Activated CD4-positive, alpha-beta T cell treated with anti-CD3 and anti-CD28 coated beads, Interleukin-2, amount 50 U/mL, for 4 hours (primary cell): ENCODE measurements at places on chromosomes 11 and 22.
A peak's percentile ranks its signal among the peaks of the same experiment; 100 is the strongest.

GRCh38 chr11:90318651-90319050 lies 95.8 kb upstream of the CHORDC1 start:
- DNase-seq, result no peak

DNA sequence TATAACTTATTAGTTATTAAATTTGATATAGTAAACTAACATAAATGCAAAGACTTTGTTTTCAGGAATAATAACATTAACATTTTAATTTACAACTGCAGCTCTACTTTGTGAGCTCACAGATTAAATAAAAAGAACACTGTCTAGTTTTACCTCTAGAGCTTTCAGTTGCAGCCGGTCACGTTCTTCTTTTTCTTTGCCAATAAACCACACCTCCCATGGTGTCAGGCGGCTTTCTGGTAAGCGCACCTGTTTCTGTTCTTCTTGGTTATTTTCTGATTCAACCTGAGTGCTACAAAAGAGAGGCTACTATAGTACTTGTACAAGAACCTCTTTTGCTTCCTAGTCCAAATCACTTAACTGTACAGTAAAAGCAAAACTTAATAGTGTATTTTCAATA lies 5.8 kb downstream of the CCDC34 start:
- no peak for DNase-seq

DNA sequence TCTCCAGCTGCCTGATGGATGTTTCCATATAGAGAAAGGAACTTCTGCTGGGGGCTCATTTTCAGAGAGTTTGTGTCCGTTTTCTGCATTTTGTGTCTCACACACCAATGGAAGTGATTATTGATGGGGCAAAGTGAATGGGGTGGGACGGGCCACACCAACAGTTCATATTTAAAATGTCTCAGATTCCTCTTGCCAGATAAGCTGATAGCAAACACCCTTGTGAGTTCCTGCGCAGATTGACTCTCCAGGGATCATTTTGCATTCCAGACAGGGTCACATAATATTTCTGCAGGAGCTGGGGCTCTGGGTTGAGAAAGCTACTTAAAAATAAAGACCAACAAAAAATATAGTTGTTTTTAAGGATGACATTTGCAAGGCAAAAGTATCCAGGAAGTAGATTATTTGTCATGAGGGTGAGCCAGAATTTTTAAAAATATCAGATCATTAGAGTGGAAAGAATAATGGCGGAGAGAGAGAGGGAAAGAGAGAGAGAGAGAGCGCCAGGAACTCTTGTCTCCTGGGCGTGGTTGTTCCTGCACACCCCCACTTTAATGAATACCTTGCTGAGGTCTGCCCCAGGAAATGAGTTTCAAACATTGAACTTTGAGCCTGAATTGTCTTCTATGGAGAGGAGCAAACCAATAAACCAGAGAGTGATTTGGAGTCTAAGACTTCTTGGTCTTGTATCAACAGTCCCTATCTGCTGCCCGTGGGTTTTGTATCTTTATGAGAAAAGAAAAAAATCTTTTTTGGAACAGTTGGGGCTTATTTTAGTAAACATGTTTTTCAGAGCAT lies 33.3 kb downstream of the MICAL2 start:
- DNase-seq, result no peak

- DNase-seq, result peak; percentile 54
These were observed 3.2 kb downstream of the MYEOV start for GRCh38 chr11:69296890-69297786.

DNA sequence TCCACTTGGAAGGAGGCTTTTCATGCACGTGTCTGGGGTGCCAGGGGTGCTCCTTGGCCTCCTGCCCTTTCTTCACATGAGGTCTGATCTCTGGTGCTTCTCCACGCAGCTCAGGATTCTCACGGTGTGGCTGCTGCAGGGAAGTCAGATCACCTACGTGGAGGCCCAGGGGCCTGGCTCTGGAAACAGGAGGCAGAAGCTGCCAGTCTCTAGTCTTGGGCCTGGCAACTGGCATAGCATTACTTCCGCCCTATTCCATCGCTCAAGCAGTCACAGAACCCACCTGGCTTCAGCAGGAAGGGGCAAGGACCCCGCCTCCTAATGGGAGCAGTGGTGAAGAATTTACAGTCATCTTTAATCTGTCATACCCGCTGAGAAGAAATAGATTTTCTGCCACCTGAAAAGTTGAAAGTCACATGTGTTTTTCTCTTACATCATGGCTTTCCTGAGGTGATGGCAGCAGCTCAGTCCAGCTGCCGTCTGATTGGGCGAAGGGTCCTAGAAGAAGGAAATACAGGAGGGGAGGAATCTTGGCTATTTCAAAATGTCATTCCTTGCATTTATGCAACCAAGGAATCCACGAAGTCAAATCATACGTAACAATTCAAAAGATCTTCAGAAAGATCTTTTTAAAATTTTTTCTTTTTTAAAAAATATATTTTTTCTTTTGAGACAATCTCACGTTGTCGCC lies 50.1 kb upstream of the DKK3 start:
- no peak for DNase-seq

DNA sequence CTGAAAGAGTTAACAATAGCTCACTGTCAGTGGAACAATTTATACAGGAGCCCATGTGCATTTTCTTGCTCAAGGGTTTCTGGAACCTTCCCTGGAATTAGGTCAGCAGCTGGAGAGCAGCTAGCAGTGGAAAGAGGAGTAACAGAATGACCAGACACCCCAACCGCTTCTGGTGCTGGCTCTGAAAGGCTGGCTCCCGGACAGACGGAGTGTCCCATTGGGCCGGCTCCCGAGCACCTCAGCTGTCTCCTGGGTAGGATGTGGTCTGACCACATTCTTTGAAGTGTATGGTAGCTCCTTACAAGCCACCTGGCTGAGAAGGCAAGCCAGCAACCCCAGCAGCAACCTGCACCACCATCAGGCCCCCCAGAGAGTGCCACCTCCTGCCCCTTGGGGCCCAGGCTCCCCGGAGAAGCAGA lies 44.7 kb downstream of the ABTB2 start:
- no peak for DNase-seq

GRCh38 chr22:35860087-35860733 lies 142.5 kb downstream of the APOL5 start:
- DNase-seq, result no peak

DNA sequence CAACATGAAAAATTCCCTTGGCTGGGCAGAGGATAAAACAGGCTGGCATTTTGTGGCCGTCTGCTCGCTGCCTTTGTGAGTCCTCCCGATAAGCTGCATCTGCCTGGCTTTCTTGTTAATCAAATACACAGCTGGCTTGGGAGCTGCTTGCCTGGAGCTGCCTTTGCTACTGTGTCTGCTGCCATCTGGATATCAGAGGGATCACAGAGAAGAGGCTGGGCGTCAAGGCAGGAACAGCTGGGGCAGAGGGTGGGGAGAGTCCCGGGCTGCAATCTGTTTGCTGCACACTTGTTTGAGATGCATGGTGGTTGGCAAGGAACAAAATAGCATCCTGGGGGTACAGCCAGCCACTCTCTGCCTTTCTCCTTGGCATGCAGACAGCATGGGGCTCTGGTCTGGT lies 36.0 kb downstream of the COMMD9 start:
- DNase-seq, result no peak

- no peak for DNase-seq
These were observed 5.2 kb upstream of the LAYN start for GRCh38 chr11:111535281-111535680.

GRCh38 chr22:40519284-40519947 lies 117.1 kb downstream of the MRTFA start:
- no peak for DNase-seq

DNA sequence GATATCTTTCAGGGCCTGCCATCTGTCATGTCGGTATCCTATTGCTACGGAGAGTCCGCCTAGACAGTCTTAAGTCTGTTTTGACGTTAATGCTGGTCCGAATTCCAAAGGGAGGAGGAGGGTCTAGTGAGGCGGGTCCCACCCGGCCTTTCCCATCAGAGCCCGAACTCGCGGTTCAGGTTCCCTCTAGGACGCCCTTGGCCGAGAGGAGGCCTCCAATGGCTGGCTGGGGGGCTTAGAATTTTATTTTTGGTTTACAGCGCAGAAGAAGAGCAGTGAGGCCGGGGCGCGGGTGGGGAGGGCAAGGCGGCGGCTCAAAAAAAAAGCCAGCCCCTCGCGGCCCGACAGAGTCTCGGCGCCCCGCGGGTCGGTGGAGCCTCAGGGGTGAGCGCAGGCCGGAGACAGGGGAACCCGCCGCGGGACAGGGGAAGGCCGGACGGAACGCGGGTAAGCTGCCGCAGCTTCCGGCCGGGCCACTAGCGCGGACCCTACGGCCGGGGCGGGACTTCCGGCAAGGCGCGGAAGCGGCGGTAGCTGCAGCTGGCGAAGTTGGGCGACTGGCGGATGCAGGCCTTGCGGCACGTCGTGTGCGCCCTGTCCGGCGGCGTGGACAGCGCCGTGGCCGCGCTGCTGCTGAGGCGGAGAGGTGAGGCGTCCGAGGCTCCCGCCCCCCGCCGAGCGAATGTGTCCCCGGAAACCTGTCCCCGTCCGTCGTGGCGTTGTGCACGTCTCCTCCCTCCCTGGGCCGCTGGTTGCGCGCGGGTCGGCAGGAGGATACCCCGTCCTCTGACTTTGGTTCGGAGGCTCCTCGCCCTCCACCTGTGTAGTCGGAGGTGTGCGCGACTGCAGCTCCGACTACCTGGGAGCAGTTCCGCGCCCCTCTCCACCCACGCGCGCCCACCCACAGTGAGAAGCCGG lies at the start of gene TRMU:
Gene TRMU, plus strand, starts transcription at position 514 of the 918 bp plus-strand sequence. Its CDS starts 51 bp downstream, at position 565.
- DNase-seq, result peak; percentile 52

GRCh38 chr11:10824888-10825287 lies 16.2 kb upstream of the EIF4G2 start:
- DNase-seq, result no peak

GRCh38 chr11:58438486-58438885 lies 3.5 kb downstream of the OR5B12 start:
- DNase-seq, result no peak

- no peak for DNase-seq
These were observed 397.7 kb downstream of the TBC1D22A start for GRCh38 chr22:47160141-47160541.

DNA sequence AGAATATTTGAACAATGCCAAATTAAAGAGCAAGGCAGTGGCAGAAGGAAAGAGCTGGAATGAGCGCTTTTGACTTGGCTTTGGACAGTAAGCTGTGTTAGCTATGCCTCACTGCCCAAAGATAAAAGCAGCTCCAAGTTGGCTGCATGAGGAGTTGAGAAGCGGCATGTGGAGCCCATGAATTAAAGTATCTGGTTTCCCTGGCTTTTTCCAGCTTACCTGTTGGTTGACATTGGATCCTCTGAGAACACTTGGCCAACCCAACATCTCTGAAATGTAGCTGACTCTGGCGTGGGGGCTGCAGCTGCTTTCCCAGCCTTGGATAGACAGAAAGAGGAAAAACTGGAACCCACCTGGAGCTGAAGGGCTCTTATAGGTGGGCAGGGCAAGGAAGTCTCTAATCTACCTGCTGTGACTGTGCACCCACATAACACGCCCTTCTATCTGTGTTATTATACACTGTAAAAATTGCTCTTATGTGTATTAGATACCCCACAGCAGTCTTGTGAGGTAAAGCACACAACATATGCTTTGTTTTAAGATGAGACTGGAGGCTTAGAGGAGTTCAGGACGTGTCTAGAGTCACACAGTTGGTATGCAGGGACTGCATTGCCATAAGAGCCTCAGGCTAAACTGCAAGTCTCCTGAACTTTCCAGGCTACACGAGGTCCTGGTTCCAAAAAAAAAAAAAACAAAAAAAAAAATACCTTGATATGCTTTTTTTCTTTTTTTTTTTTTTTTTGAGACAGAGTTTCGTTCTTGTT lies 5.8 kb downstream of the UBASH3B start:
- DNase-seq, result no peak

- DNase-seq, result no peak
These were observed 3.0 kb downstream of the INPPL1 start for GRCh38 chr11:72227316-72228228.

DNA sequence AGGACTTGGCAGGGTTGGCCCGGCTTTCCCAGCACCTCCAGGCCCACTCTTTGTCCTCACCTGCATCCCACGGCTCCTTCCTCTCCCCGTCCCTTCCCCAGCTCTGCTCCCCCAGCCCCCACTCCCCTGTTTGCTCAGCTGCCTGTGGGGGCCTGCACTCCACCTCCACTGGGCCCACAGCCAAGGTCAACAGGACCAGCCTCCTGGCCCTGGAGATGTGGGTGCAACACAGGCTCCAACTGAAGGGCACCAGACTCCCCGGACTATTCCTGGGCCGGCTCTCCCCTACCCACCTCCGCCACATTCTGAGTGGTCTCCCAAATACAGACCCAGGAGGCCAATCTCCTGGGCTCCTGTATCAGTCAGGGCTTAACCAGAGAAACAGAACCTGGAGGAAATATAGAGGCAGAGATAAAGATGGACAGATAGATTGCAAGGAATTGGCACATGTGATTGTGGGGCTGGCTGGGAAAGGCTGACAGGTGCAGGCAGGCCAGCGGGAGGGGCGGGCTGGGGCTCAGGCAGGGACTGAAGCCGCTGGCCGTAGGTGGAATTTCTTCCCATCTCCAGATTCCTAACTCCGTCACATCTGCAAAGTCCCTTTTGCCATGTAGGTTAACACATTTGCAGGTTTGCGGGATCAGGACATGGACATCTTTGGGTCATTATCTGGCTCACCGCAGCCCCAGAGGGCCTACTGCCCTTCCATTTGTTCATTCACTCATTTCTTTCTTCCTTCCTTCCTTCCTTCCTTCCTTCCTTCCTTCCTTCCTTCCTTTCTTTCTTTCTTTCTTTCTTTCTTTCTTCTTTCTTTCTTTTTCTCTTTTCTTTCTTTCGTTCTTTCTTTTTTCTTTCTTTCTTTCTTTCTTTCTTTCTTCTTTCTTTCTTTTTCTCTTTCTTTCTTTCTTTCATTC lies 45.8 kb upstream of the MYH9 start:
- DNase-seq, result no peak

DNA sequence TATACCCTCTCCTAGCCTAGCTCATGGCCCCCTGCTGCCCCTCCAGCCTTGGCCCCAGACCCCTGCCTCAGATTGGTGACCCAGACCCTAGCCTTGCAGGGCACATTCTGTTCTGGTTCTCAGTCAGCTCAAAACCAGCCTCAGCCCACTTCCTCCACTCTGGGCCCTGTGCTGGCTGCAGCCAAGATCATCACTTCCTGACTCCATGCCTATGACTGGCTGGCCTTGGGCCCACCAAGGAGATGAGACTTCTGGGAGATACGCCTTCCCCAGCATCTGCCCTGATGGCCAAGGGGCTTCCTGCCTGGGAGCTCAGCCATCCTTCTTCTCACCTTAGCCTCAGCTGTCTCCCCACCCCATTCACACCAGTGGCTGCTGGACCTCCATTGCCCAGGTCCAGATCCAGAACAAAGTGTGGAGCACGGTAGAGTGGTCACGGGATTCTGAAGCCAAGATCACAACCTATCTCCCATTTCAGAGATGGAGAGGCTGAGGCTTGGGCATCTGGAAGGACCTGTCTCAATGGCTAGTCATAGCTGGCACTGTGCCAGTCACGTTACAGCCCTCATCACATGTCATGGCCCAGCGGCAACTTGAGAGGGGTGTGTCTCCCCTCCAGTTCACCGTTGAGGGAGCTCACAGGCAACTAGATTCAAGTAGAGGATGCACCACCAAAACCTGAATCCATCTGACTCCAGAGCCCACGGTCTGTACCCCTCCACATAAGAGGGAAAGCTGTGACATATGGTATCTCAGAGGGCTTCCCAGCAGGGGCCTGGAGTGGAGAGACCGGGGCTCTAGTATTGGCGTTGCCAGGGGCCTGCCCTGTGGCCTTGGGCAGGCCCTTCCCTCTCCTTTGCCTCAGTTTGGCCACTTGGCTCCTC lies 43.0 kb upstream of the KLHL35 start:
- DNase-seq, result no peak
